ENCODE measurements at places on chromosomes 1 and 21.
A peak's percentile ranks its signal among the peaks of the same experiment; 100 is the strongest.

GRCh38 chr1:223531742-223532341, 133.7 kb downstream of the CAPN8 start:
- peak; percentile 59 for DNase-seq

DNA sequence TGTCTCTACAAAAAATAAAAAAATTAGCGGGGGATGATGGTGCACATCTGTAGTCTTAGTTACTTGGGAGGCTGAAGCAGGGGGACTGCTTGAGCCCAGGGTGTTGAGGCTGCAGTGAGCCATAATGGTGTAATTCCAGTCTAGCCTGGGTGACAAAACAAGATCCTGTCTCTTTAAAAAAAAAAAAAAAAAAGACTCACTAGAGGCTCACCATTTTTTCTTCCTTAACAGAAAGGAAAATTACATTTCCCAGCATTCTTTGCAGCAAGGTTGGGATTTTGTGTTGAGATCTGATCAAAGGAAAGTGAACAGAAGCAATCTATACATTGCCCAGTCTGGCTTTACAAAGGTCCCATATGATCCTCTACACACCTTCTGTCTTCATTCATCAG, 21.5 kb downstream of the GFI1 start:
- no peak for DNase-seq

- no peak for DNase-seq
Measured at GRCh38 chr1:85607921-85608265, 27.3 kb downstream of the CCN1 start.

DNA sequence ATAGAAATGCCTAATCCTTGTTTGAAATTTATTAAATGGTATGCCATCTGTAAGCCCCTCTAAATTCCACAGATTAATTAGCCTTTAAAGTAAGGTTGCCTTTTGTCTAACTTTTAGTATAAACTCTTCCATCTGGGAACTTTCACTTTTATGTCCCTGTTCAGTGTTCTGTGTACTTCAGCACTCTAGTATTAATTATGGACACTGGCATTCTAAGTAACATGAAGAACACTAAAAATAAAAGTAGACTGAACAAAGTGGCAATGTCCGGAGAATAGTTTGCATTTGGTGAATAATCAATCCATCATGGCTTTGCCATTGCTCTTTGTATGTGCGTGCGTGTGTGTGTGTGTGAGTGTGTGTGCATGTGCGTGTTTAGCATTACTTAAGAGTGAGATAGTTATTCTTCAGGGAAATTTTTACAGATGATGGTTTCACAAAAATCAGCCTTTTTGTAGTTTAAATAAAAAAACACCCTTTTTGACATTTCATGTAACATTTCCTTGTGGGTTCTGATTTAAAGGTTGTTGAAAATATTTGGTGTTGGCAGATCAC, 51.1 kb downstream of the ATF6 start:
- no peak for DNase-seq

DNA sequence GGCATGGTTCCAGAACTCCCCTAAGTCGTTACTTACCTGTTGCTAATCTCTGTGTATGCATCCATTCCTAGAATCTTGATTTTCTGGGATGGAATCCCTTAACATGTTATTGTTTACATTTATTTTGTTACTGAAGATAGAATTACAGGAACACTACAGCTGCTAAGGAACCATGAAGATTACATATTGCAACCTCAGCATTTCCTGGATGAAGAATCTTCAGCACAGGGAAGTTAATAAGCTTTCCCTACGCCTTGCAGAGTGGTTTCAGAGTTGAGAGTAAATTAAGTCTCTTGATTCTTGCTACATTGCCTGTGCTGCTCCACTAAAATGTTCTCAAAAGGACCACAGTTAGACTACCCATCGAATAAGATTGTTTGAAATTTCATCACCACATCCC, 31.4 kb upstream of the GBP6 start:
- no peak for DNase-seq

- no peak for DNase-seq
Measured at GRCh38 chr1:31797216-31797615, 18.6 kb downstream of the SPOCD1 start.

DNA sequence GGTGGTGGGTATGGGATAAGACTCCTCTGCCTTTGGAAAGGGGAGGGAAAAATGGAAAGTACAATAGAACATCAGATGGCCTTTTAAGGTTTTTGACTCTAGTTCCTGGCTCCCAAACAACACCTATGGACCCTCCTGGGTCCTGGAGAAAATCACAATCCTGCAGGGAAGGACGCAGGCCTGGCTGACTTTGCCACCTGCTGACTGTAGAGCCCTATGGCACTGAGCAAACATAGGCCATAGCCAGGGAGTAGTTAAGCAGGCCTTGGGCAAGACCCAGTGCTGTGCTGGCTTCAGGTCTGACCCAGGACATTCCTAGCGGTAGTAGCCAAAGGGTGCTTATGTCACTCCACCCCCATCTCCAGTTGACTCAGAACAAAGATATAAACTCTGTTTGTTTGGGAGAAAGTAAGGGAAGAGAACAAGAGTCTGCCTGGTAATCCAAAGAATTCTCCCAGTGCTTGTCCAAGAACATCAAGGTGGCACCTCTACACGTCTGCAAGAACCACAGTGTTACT, 149.0 kb downstream of the SLC44A5 start:
- no peak for DNase-seq

DNA sequence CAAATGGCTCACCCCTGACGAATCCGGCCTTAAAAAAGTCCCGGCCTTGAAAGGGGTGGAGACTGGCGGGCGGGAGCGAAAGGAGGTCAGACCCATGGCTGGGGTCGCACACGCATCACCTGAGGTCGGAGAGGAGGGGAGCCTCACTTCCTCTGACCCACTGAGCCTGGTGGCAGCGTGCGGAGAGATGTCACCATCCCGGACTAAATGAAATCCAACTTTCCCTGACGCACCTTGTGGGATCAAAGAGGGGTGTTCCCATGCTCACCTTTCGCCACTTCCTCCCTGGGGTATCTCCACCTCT, 709 bp upstream of the SLC41A1 start:
- no peak for DNase-seq

GRCh38 chr1:228392111-228392936, 14.3 kb downstream of the TRIM11 start:
- no peak for DNase-seq

DNA sequence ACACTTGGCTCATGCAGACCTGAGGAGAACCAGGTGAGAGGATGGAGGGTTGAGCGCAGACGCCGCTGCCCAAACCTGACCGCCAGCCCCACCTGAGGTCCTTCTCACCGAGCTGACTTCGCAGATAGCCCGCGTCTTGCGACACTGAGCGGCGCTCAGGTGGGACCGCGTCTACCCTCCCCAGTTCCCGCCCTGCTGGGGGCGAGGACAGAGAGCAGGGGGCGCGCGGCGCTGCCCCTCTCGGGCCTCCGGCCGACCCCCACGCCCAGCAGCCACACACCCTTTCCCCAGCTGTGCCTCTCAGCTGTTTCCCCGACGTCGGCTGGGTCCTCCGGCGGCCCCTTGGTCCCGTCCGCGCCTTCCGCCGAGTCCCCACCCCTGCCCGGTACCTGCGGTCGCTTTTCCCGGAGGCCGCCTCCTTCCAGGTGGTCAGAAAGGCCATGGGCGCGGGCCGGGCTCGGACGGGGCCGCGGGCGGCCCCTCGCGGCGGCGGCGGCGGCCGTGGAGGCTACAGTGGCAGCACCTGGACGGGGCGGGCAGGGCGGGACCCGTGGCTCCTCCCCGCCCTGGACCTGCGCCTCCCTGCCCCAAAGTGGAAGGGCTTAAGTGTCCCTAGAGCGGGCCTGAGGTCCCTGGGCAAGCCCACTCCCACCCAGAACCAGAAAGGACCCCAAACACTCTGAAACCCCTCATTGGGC, 14.4 kb upstream of the TTC39A start:
- DNase-seq: no peak

DNA sequence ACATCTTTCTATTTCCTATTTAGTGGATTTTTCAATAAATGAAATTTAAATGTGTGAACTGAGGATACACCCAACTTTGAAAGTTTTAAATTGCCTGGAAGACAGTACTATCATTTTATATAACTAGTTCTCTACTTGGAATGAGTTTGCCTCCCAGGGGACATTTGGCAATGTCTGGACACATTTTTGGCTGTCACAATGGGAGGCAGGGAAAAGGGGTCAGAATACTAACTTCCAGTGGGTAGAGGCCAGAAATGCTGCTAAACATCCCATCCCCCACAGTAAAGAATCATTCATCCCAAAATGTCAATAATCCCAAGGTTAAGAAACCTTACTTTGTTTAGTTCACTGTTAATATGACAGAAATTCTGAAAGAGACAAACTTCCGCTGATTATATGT, 13.2 kb upstream of the NRAS start:
- no peak for DNase-seq

- no peak for DNase-seq
Measured at GRCh38 chr21:45108808-45109781, 34.7 kb downstream of the ADARB1 start.

- no peak for DNase-seq
Measured at GRCh38 chr1:84406346-84406861, 8.1 kb downstream of the DNASE2B start.

GRCh38 chr21:27114111-27114510, 147.2 kb upstream of the ADAMTS5 start:
- DNase-seq: no peak

DNA sequence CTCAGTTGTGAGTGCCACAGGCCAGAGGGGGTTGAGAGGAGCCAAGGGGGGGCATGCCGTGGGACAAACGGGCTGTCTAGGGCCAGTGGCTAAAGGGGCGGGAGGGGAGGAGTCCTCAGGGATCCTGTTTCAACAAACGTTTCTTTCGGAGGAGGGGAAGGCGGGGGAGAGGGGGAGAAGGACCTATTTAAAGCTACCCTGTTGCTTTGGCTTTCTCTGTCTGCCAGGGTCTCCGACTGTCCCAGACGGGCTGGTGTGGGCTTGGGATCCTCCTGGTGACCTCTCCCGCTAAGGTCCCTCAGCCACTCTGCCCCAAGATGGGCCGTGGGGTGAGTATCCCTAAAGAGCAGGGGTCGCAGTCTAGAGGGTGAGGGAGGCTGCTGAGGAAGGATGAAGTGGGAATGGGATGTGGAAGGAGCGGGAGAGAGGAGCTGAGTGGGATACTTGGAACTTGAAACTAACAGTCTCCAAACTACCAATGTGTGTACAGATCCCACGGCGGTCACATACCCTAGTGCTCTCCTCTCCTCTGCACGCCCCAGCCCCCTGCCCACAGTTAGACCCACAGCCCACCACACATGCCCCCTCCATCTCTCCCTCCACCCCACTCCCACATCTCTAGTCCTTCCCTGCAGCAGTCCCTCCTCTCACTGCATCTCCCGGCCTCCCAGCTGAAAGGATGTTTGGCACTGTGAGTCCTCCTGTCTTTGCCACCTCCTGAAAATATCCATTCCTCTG, at the start of gene ATP1A2:
ATP1A2 (plus strand) TSS at position 215 of the 738 bp plus-strand sequence; CDS start at position 318, 103 bp downstream.
- no peak for DNase-seq

GRCh38 chr1:12085643-12086260, 22.6 kb downstream of the TNFRSF8 start:
- DNase-seq: no peak

GRCh38 chr1:174367892-174368291, 79.9 kb upstream of the GPR52 start:
- DNase-seq: no peak

DNA sequence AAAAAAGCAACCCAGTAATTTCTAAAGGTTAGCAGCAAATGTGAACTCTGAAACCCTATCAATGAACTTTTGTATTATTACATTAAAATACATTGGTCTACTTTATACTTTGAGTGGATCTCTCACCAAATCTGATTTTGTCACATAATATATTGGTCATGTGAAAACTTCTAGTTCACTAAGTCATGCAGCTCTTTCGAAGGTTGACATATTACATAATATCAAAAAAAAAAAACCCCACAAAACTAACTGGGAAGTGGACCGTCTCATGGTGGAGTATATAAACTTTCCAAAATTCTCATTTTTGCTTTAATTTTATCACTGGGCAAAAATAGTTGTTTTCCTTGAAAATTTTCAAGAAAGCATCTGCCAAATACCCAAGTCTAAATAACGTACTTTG, 50.4 kb downstream of the GATAD2B start:
- no peak for DNase-seq

- no peak for DNase-seq
Measured at GRCh38 chr1:54245501-54245900, 45.5 kb downstream of the MRPL37 start.

GRCh38 chr21:43268086-43268803, 99.4 kb downstream of the CRYAA start:
- no peak for DNase-seq

DNA sequence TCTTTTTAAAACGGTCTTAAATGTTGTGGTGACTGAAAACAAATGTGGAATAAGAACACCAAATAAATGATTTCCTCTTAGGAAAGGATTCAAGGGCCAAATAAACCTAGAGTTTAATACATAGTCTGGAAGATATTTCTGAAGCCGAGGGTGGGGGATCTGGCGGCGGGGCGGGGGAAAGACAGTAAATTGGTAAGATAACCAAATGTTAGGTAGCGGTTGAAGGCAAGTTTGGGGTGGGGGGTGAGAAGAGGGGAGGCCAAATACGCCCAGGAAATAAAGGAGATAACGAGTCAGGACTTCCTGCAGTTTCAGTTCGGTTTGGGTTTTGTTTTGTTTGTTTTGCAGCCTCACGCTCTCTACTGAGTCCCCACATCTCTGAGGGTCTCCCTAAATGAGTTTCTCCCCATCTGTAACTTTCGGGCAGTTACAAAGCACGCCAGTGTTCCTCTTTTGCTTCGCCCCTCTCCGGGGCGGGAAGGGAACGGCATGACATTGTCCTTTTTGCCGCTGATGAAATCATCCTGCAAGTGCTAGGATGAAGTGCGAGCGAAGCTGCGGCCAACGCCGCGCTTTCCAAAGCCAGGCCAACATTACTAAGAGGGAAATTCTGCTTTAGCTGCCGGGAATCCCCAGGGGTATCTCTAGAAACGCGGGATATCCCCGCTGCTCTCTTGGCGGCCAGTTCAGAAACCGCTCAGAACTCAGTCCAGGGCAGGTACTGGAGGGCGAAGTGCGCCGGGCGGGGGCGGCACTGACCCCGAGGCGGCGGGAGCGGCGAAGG, 844 bp downstream of the NIBAN1 start:
- DNase-seq: peak; percentile 75

- no peak for DNase-seq
Measured at GRCh38 chr1:74436078-74436477, 76.3 kb downstream of the LRRC53 start.

DNA sequence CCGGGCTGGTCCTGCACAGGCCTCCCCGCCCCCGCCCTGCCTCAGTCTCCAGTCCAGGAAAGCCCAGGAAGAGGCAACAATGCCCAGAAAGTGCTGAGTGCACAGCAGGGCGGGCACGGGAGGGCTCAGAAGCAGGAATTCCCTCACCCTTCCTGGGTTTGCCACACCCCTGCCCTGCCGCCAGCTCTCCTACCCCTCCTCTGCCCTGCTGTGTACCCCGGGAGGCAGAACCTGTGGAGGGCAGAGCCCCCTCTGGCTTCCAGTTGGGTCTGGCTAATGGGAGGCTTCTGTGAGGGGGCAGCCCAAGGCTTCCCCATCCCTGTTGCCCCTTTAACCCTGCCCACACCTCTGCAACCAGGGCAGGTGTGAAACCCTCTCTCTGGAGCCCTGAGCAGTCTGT, 47.5 kb upstream of the CSF3R start:
- DNase-seq: no peak

GRCh38 chr1:31368611-31369107, 4.2 kb downstream of the FABP3 start:
- DNase-seq: no peak

GRCh38 chr1:213829780-213830179, 158.0 kb upstream of the PROX1 start:
- DNase-seq: no peak

Measured in stimulated activated CD4-positive, alpha-beta T cell treated with anti-CD3 and anti-CD28 coated beads, Interleukin-1b, Interleukin-23, amount 100 ng/mL, for 48 hours (primary cell).